Femur (tissue), 1 donor: ENCODE measurements at places on chromosomes 5 and 9.

- no peak for DNase-seq
Measured at GRCh38 chr9:33698267-33698666, 97.1 kb upstream of the PRSS3 start.

- no peak for DNase-seq
Measured at GRCh38 chr5:160921423-160922285, 69.6 kb upstream of the ATP10B start.

DNA sequence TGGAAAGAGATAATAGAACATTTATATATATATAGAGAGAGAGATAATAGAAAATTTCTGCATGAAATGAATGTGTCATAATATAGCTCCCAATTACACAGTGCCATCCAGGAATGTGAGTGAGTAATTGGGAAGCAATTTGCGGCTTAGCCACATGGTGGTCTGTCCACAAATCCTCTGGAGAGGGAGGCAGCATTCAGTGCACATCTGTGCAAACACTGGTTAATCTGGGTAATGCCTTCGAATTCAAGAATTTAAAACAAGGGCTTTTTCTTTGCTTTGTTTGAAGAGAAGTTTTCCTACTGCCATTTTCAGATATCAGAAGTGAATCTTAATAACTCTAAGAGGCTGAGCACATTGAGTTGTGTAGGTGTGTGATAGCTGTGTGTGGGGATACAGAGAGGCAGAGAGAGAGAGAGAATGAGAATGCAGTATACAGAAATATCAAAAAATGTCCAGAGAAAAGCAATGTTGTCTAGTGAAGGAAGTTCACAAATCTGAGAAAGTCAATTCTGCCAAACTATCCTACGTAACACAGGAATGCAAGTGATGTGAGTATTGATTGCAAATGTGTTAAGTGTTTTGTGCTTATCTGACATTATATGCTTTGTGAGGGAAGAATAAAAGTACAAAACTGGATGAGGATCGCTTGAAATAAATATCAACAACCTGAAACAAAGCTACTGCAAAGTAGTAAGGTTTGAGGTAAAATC, 134.6 kb downstream of the EDIL3 start:
- peak; percentile 35 for DNase-seq

DNA sequence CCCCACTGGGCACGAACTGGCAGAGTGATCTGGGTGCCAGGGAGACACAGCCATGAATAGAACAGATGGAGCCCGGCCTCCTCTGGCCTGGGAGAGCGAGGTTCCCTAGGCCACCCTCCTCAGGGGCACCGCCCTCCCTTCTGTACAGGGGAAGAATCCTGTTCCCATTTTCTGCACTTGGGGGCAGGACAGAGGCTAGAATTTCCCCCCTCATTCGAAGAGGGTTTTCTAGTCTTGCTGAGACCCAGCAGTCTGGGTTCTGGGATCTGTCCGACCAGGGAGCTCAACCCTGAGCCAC, 52.7 kb downstream of the COL5A1 start:
- DNase-seq: no peak

- DNase-seq: no peak
Measured at GRCh38 chr5:163363389-163363788, 74.0 kb upstream of the CCNG1 start.

DNA sequence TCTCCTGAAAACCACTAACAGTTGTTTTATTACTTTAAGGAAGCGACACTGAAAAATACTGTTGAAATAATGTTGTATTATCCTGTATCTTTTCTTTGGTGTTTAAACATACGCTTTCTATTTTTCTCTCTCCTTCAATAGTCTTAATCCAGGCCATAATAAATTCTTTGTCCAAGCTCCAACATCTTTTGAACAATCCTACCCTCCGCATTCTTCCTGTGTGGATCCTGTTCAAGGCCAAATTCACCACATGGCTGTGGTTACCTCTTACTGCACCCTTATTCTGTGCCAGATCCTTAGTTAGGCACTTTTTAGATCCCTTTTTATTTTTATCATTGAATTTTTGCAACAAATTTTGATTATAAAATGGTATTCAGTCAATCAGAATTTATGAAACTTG, 1691.5 kb downstream of the MAT2B start:
- no peak for DNase-seq

GRCh38 chr5:59543821-59544442, 349.6 kb downstream of the PDE4D start:
- no peak for DNase-seq

- no peak for DNase-seq
Measured at GRCh38 chr9:130172858-130173665, 858 bp downstream of the NCS1 start.

DNA sequence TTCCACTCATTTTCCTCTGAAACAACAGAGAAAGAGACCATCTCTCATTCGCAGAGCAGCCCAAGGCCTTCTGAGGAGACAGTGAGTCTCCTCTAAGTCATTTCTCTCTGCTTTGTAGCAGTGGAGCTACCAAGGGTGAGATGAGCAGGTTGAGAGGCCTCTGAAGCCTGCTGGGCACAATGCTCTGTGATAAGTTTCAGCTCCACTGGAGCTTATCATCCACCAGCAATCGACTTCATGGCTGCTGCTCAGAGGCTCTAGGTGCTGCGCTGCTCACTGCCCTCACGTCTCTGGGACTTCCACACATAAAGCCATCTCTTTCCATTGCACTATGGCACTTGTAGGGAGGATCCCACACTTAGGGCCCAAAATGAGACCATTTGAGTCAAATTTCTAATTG, 96.3 kb downstream of the CMYA5 start:
- no peak for DNase-seq

DNA sequence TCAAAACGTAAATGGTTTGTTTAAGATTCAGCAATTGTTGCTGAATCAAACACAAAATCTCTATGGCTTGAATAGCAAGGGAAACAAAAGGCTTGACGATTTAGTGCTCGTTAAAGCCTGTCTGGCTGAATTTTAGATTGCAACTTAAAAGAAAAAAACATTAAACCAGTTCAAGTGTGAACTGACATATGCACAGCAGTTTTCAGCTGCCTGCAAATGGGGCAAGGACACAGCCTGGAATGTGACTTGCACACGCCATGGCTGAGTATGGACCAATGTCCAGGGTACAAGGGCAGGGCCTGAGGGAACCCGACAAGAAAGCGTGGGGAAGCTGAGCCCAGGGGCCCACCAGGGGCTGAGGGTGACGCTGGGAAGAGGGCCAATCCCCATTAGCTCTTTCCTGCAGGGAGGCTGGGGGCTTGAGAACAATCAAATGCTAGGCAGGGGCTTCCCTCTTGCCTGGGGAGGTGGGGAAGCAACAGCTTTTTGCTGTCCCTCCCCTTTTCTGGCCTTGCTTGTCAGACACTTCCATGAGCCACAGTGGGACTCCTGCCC, 89.6 kb upstream of the LRRTM2 start:
- no peak for DNase-seq

GRCh38 chr5:169223595-169223953, 77.4 kb downstream of the SLIT3 start:
- no peak for DNase-seq

DNA sequence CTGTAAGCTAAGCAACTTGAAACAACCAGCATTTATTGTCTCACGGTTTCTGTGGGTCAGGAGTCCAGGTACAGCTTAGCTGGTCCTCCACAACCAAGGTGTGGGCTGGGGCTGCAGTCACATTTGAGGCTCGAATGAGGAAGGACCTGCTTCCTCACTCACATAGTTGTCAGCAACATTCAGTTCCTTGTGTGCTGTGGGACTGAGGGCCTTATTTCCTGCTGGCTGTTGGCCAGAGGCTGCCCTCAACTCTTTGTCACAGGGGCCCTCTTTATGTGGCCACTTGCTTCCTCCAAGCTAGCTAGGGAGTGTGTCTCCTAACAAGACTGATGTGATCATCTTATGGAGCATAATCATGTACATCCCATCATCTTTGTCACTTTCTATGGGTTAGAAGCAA, 29.2 kb upstream of the SEMA4D start:
- no peak for DNase-seq

GRCh38 chr9:975740-976257, 656 bp upstream of the DMRT3 start:
- DNase-seq: no peak

DNA sequence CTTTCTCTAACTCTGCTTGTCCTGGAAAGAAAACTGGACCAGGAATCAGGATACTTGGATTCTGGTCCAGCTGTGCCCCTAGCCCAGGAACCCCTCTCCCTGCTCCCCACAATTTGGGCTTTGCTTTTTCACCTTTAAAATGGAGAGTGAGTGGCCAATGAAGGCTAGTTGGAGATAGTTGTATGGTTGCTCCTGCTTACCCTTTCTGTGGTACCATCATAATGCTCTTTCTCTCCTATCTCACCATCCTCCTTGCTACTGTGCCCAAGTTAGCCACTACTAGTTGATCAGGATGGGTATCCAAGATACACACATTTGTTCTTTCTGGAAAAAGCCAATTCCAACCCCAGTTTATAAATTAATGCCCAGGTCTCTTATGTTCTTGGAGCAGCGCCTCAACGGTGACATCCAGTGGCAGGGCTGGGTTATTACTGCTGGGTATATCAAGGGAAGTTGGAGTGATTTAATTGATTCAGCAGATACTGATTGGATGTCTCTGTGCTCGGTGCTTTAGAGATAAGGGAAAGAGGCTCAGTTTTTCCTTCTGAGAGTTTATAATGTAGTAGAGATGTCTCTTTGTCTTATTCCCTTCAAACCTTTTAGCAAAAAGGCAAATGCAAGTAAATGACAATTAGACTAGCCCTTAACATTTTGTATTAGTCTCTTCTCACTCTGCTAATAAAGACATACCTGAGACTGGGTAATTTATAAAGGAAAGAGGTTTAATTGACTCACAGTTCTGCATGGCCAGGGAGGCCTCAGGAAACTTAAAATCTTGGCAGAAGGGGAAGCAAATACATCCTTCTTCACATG, 38.5 kb downstream of the FAXDC2 start:
- DNase-seq: peak; percentile 76

GRCh38 chr5:5344606-5345005, 77.9 kb upstream of the ICE1 start:
- no peak for DNase-seq

DNA sequence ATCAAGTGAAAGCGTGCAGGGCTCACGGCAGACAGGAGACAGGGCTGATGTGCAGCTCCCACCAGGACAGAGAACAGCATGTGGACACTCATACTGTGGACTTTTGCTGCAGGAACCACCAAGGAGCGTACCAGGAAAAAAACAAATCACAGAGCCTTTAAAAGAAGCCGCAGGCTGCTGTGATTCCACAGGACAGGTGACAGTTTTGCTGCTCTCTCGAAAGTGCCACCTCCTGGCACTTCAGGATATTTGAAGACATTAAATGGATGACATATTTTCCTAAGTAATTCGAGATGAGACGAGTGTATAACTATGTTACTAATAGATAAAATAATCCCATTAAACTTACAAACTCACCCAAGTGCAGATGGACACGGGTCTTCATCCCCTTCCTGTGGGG, 29.3 kb downstream of the ZDHHC11 start:
- no peak for DNase-seq

DNA sequence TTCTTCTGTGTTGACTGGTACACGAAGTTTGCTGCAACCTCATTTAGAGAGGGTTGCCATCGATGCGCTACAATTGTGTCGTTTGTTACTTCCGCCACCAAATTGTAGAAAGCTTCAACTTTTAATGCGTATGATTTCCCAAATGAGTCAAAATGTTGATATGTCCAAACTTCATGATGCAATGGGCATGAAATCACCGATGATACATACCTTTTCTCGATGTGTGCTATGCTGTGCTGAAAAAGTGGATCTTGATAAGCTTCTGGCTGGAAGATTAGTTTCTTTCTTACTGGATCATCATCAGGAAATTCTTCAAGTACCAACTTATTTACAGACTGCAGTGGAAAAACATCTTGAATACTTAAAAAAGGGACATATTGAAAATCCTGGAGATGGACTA, 65.7 kb downstream of the TMEM38B start:
- DNase-seq: no peak

DNA sequence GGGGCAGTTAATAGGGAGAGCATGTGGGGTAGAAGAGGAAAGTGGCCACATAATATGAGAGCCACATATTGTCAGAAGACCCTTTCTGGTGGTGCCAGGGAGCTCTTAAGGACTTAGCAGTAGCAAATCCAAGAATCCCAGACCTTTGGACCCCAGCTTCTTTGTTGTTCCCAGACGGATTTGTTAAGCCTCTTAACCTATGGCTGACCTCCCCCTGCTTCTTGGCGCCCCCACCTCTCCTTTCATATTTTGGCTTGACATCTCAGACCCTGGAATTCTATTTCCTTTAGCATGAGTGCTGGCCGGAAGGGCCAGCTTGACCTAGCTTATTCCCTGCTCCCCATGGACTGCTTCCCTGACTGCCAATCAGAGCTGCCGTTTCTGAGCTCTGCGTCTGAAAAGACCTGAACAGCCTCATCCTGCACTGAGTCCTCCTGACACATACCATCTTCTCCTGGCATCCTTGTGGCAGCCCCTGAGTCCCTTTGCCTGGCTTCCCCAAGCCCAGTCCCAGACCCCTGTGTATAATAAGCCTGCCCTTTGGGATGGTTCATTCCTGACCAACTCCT, 116.3 kb downstream of the PRKACG start:
- no peak for DNase-seq
